ENCODE measurements at places on chromosomes 12 and 14. TPM values are rescaled to one million over a fixed set of nuclear protein-coding genes. Genes with fewer than 3 reads are reported as not detected.

GRCh38 chr12:49501895-49502294, 36.9 kb upstream of the KCNH3 start:
- no peak for DNase-seq

- DNase-seq = no peak
These were observed 357.1 kb upstream of the MGAT4C start for GRCh38 chr12:86613311-86613710.

DNA sequence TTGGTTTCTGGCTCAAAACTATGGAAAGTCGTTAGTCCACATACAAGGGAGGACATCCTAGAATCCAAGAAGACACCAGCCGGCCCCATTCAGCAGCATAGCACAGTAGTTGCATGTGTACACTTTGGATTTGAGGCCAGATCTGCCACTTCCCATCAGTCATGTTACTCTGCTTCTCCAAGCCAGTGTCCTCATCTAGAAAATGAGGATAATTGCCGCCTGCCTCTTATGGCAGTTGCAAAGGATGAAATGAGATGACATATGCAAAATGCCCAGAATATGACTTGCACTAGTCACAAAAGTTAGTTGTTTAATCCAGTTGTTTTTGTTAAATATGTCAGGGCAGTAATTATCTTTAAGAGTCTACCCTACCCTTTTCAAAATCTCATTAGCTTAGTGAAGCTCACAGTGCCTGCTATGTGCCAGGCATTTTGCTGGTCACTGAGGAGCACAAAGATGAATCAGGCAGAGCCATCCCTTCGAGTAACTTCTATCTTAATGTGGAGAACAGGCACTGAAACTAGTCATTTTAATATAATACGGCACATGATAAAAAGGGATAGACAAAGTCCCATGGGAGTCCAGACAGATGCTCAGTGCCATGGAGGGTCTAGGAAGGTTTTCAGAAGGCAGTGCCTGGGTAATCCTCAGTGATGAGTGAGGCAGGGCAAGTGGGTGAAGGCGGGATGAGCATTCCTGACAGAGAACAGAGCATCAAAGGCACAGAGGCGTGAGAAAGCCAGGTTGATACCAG, 6.6 kb upstream of the KRT76 start:
- DNase-seq = no peak

The SERPINA9 gene
- total RNA-seq = not detected

GRCh38 chr12:116996621-116997020, 85.9 kb downstream of the FBXW8 start:
- DNase-seq = no peak

DNA sequence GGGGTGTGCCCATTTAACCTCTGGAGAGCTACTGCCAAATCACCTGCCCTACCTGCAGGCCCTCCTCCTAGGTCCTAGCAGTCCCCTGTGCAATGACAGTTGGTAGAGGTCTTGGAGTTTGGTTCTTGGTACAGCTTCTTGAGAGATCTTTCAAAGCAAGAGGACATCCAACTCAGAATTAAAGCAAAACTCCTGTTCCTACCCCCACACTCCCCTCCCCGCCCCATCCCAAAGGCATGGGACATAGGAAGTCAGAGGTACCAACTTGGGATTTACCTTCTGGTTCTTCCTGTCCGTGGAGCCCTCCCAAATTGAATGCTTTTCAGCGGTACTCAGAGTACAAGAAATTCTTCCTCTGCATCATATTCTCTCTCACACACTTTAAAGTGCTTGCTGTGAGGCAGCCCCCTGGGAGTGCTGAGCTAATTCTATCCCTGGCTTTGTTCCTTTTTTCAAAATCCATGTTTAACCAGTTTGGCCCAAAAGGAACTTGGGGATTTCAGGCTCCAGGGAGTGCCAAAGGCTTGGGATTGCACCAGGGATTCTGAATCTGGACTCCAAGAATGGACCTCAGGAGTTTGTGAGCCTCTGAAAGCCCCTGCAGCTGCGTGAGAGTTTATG, 40.8 kb downstream of the GALNT16 start:
- no peak for DNase-seq

- no peak for DNase-seq
These were observed 10.0 kb downstream of the TMCC3 start for GRCh38 chr12:94640134-94640928.

- DNase-seq = no peak
These were observed 4.8 kb downstream of the MYH7 start for GRCh38 chr14:23430723-23431085.

GRCh38 chr12:90899456-90900182, 55.4 kb downstream of the CCER1 start:
- DNase-seq = no peak

The POTEM gene
- not detected for total RNA-seq

The SYCP3 gene
- total RNA-seq = 0.21 TPM

The RTN1 gene
- 13.9 TPM for total RNA-seq

DNA sequence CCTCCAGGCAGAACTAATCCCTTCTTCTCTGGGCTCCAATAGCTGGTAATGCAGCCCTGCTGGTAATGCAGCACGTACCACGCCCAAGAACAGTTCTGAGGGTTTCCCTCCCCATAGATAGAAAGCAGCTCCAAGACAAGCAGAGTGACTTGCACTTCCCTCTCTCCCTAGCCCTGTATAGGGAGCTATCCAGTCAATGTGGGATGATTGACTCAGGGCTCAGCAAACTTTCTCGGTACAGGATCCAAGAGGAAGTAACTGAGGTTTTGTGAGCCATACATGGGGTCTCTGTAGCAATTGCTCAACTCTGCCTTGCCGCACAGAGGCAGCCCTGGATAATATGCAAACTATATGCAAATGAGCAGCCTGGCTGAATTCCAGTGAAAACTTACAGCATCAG, 15.5 kb upstream of the FKBP4 start:
- no peak for DNase-seq

DNA sequence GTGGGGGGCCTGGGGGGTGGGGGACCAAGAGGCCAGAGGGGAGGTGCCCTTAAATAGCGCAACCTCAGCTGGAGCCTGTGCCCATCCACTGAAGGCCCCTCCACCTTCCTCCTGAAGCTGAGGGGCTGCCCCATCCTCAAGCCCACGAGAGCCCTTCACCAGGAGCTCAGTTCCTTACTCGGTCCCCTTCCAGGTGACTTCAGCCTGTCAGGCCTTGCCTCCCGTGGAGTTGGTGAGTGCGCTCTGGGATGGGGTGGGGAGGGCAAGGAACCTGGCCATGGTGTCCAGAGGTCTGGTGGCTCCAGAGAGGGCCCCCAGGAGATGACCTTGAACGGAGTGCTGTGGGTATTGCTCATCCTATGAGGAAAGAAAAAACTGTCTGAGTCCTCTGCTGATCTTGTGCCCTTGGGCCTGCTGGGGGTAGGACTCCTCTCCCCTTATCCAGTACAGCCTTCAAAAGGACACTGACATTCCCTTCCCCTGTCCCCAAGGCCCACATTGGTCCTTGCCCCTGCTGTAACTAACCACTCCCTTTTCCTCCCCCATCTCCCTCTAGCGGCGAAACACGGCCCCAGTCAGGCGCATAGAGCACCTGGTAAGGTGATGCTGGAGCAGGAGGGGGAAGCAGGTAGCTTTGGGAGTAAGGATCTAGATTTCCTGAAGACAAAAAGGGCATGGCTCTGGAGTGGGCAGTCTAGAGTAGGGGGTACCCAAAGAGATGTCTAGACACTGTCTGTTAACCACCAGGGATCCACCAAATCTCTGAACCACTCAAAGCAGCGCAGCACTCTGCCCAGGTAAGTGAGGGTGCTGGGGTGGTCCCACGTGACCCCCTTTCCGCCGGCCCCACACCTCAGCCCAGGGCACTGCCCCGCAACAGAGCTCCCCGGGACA, 3.6 kb downstream of the TNS2 start:
- no peak for DNase-seq

The P2RX7 gene
- total RNA-seq = 4.0 TPM

Measured in urinary bladder (tissue), 4 donors.